ENCODE measurements at places on chromosomes 3 and 15.

GRCh38 chr3:107368654-107369398 lies 8.4 kb upstream of the CCDC54 start:
- no peak for DNase-seq

DNA sequence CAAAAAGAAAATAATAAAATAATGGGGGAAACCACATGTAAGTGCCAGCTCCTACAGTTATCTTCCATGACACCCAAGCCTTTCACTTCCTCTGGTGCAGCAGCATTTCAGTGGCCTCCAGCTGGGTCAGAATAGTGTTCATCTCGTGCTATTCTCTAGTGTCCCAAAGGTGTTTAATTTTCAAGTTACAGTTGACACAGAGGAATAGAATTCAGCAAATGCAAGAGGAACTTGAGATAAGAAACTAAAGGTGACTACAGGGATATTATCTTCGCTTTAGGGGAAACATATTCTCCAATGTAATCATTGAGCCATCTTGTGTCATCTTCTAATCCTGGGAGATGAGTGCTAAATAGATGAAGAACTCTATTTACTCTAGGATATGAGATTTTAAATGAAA lies 212.8 kb downstream of the EPHA3 start:
- no peak for DNase-seq

- peak; percentile 8 for DNase-seq
Observed at GRCh38 chr3:140051019-140051957, 116.3 kb downstream of the CLSTN2 start.

- DNase-seq: no peak
Observed at GRCh38 chr3:29695643-29696198, 414.9 kb downstream of the RBMS3 start.

- DNase-seq: no peak
Observed at GRCh38 chr15:60083318-60083717, 79.2 kb downstream of the FOXB1 start.

DNA sequence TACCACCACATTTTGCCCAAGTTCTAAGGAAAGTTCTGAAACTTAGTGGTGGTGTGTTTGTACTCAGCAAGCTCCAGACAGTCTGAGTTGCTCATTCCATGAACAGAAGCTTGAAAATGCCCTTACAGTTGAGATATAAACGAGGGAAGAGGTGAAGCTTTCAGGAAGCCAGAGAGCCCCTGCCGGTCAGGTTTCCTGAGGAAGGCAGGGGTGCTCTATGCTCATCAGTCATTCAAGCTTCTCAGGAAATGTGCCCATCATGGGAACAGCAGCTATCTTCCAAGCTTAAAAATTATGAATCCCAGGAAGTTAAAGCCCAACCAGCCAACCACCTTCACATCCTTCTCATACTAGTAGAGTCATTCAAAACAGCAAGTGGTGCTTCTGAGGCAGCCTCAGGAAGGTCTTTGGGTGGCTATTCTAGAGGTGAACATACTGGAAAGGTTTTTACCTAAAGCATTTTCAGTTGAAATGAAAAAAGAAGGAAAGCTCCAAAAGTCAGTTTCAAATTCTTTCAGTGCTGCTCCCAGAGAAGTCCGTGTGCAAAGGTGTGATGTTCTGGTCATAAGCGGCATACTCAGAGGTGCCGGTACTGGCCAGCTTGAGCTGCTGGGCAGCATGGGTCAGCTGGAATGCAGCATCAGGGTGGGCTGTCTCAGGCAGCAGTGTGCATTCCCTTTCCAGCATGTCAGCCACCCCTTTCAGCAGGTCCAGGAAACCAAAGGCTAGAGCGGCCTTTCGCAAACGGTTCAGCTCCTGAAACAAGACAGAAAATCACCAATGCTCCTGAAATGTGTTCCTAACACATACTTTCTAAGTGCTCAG lies 31.8 kb downstream of the INTS14 start:
- DNase-seq: no peak

- DNase-seq: peak; percentile 23
Observed at GRCh38 chr3:42805141-42805821, 991 bp upstream of the HIGD1A start.

DNA sequence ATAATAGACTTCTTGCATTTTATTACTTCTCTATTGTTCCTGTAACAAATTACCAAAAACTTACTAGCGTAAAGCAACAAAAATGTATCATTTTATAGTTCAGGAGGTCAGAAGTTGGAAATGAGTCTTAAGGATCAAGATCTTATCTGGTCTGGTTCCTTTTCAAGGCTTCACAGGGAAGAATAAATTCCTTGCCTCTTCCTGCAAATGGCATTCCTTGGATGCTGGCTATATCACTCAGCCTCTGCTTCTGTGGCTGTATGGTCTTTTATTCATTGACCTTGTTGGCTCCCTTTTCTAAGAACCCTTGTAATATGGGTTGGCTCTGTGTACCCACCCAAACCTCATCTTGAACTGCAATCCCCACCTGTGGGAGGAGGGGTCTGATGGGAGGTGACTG lies 478.4 kb upstream of the THBS1 start:
- DNase-seq: no peak

DNA sequence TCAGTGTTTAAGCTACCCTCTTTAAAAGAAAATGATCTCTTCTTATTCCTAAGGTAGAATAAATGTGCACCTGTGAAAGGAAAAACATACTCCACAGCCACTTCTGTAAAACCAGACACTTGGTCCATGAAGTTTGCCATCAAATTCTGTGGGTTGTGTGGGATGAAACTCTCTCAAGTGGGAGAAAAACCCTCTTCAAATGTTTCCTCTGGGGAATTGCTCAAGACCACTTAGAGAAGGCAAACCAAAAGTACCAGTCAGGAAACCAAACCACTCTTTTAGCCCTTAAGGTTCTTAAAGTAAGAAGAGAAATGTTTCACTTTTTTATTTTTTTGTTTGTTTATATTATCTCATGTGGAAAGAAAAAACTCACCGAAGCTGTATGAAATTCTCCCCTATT lies 1.2 kb downstream of the COL8A1 start:
- no peak for DNase-seq

DNA sequence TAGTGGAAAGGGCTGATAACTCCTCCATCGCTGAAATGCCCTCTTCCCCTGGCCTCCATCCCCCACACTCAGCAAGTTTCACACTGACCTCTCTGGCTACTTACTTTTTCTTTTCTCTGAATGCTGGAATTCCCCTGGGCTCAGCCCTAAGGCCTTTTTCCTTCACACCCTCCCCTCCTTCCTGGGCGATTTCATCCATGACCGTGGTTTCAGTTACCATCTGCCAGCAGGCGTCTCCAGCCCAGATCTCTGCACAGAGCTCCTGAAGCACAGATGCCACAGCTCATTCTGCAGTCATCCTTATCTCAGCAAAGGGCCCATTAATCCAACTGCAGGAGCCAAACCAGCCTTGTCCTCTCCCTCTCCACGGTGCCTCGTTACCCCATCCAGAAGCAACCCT lies 114.0 kb downstream of the RFTN1 start:
- peak; percentile 69 for DNase-seq

GRCh38 chr15:54839379-54839778 lies 357.4 kb downstream of the RSL24D1 start:
- DNase-seq: no peak

GRCh38 chr3:177281292-177282118 lies 84.2 kb upstream of the TBL1XR1 start:
- no peak for DNase-seq

GRCh38 chr15:73352082-73352481 lies 16.7 kb downstream of the HCN4 start:
- no peak for DNase-seq

DNA sequence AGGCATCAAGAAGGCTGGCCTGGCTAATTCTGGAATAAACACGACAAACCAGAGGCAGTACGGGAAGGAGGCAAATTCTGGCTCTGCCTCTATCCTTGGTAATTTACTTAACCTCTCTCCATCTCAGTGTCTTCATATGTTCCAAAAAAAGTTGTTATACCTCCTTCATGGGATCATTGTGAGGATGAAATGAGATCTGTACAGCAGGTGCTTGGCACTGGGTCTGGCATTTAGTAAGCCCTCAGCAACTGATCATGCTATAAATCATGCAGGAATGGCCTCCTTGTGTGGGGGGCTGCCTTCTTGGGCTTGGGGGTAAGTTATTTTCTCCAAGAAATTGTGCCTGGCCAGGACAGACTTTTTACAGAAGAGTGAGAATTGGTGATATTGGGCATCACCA lies 38.3 kb upstream of the TRA2B start:
- no peak for DNase-seq

- DNase-seq: no peak
Observed at GRCh38 chr3:143851331-143852017, 3.2 kb upstream of the SLC9A9 start.

DNA sequence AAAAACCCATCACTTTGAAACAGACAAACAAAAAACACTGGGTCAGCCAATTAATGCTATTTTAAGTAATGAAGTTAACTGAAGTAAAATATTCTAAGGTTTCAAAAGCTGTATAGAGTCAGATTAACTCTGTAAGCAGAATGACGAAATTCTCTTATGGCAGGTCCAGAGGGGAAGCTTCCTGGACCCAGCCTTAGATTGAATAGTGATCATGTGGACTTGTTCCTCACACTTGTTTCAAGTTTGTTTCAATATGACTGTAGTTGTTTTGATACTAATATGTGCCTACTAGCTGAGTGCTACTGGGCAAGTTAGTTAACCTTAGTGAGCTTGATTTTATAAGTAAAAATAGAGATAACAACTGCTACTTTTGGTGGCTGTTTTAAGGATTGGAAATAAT lies 32.6 kb downstream of the PLS1 start:
- DNase-seq: no peak

GRCh38 chr3:20254268-20255117 lies 68.5 kb upstream of the SGO1 start:
- no peak for DNase-seq

- DNase-seq: no peak
Observed at GRCh38 chr15:91228890-91229289, 128.8 kb downstream of the SV2B start.

DNA sequence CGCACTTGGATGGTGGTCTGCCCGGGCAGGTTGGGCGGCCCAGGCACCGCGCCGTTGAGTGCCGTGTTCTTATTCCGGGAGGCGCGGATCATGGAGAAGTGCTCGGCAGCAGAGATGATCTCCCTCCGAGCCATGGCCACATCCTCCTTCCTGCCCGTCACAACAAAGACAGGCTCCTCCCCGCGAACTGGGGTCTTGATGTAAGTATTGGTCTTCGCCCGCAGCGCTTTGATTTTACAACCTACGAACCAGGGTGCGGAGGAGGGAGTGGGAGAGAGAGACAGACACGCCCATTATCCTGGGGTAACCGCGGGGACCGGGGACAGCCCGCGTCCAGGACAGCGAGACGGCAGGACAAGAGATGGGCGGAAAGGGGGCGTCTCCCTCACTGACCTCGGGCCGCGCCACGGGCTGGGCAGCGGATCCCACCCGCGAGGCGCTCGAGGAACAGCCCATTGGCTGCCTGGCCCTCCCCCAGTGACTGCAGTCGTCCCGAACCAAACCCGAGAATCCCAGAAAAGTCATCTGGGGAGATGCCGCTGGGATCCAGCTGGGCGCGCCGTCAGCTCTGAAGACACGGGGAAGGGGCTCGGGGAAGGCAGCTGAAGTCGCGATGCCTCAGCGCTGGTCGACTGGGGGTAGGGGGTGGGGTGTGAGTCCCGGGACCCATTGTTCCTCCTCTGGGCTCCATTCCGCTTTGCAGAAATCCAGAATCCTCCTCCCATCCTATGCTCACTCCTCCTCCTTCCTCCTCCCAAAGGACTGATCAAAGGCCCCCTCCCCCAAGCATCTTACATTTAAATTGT lies 1.2 kb downstream of the MEX3B start:
- DNase-seq: peak; percentile 49

DNA sequence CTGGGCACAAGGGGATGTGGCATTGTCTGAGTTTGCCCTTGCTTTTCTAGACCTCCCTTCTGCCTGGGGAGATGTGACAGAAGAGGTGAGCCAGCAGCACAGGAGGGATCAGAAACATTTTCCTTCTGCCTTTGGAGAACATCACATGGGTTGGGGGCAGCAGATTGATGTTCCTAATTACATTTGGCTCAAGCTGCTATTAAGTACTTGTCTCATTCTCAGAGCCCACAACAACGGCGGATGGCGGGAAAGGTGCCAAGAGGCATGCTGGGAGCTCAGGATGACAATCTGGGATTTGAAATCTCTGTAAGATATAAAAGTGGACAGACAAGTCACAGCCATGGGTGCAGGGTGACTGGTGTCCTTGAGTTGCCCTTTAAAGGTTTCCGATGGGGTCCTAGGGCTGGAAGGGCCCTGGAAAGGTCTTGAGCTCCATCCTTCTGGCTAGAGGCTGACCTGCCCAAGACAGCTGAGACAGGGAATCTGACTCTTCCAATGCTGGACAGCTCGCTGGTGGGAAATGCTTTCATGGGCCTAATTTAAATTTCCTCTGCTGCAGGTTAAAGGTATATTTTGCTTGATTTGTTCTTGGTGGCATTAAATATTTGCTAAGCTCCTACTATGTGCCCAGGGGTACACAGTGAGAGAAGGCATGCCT lies 2.4 kb upstream of the CORO2B start:
- DNase-seq: no peak

DNA sequence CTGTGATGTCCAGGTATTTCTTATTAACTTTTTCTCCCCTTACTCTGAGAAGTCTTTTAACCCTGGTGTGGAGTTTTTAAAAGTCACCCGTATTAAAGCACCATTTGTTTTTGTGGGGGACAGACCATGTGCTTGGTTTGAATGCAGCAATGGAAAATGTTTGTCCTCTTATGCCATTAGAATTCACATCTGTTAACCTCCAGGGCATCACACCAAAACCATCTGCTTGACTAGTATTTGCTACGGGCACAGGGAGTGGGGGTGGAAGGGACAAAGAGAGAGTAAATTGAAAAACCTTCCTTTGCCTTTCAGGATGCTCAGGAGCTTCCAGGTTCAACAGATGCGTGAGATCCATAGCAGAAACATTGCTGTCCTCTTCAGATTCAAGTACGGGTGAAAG lies 61.4 kb upstream of the GOLGA8B start:
- no peak for DNase-seq

DNA sequence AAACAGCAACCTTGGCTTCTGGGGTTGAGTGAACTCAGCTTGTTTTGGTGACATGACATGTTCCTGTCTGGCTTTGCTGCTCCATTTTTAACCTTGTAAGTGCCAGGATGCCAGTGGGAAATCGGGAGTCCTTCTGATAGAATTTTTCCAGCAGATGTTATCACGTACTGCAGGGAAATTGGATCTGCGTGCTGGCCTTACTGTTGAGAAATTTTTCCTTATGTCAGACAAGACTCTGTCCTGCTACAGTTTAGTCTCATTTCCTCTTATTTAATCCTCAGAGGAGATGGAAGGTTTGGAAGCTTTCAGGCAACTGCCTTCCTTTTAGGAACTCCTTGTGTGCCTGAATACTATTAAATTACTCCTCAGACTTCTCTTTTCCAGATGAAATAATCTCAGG lies 80.6 kb downstream of the PGPEP1L start:
- DNase-seq: no peak

- DNase-seq: no peak
Observed at GRCh38 chr3:105647047-105647446, 221.8 kb downstream of the CBLB start.

GRCh38 chr15:46523701-46524100 lies 888.9 kb downstream of the SQOR start:
- no peak for DNase-seq
